ENCODE measurements at places on chromosomes 6 and 20. TPM values are rescaled to one million over a fixed set of nuclear protein-coding genes. Genes with fewer than 3 reads are reported as not detected.
A peak's percentile ranks its signal among the peaks of the same experiment; 100 is the strongest.

DNA sequence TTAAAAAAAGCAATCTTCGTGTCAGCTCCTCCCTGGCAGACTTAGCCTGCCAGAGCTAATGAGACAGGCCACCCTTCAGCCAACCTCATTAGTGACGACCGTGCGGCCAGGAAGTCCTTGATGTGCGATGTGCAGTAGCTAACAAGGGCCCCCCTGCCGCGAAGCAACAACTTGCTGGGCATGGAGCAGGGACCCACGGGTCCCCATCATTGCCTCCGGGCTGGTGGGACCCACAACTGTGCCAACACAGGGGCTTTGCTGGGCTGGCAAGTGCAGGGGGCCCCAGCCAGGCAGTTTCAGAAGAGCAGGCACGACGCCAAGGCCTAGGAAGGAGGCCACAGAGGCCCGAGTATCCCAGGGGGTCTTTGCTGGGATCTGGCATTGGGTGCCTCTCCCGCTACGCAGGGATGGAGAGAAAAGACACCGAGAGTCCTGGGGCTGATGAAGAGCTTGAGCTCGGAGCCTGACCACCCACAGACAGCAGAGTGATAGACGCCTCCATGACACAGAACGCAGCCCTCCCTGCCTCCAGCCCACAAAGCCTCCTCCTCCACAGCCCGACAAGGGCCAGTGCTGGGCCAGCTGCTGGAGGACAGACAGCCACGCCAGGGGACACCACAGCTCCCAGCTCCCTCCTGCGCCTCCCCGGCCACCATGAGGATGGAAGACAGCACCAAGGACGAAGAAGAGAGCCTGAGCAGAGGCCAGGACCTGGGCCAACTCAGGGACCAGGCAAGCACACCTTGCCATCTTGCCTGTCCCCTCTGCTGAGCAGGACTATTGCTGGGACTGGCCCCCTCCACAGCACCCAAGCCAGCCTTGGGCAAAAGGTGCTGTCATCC is 96.6 kb downstream of the YTHDF1 start:
- DNase-seq, result peak; percentile 34

DNA sequence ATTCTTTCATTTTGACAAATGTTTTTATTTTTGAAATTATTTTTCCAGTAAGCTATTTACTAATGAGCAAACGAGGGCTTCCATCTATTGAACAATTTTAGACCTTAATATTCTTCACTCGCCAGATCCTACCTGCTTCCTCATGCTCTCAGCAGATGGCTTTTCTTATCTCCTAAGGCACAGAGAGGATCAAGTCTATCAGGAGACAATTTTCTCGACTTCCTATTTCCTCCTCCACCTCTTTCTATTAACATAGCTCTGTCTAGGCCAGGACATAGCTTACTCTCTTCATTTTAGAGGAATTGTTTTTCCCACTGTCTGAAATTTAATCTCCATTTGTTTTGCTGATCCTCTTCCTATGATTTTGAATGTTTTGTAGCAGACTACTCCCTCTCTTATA is 87.0 kb upstream of the MAN1A1 start:
- no peak for DNase-seq

KHDC1L gene
- not detected for total RNA-seq

C6orf15 gene
- total RNA-seq, result not detected

- no peak for DNase-seq
These were observed 24.8 kb downstream of the VIP start for GRCh38 chr6:152775428-152775827.

- no peak for DNase-seq
These were observed 74.5 kb downstream of the PTPN1 start for GRCh38 chr20:50584687-50585086.

GRCh38 chr6:67717281-67717680 is 917.8 kb upstream of the ADGRB3 start:
- DNase-seq, result no peak

SLC2A10 gene
- total RNA-seq, result 11.5 TPM

- DNase-seq, result no peak
These were observed 65.9 kb upstream of the OGFRL1 start for GRCh38 chr6:71222671-71223070.

DNA sequence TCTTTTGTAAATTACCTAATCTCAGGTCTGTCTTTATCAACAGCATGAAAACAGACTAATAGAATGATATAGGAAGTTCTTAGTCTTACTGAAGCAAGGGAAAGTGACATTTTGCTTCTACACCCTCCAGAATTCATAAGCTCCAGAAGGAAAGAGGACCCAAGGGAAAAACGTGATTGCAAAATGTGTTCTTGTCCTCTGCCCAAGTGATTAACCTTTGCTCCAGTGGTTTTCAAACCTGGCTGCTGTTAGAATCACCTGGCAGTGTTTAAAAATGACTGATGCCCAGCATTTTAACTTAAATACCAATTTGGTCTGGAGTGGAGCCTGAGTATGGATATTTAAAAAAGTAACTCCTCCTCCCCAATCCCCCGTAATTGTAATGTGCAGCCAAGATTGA is 191.4 kb downstream of the SLC16A10 start:
- no peak for DNase-seq

- DNase-seq, result no peak
These were observed 182.8 kb downstream of the PTPRK start for GRCh38 chr6:128337619-128338018.

CALHM4 gene
- total RNA-seq, result not detected

IL17A gene
- not detected for total RNA-seq

GRCh38 chr20:40008177-40008576 is 680.9 kb downstream of the MAFB start:
- no peak for DNase-seq

TINAG gene
- total RNA-seq, result not detected

GRCh38 chr20:33667245-33667675 is 517 bp downstream of the ACTL10 start:
- DNase-seq, result peak; percentile 69

GRCh38 chr20:44646641-44647274 is 4.7 kb downstream of the ADA start:
- no peak for DNase-seq

GRCh38 chr20:64224351-64225170 is 31.0 kb upstream of the PCMTD2 start:
- DNase-seq, result no peak

- no peak for DNase-seq
These were observed 356.8 kb upstream of the AGPAT4 start for GRCh38 chr6:161630674-161631073.

DNA sequence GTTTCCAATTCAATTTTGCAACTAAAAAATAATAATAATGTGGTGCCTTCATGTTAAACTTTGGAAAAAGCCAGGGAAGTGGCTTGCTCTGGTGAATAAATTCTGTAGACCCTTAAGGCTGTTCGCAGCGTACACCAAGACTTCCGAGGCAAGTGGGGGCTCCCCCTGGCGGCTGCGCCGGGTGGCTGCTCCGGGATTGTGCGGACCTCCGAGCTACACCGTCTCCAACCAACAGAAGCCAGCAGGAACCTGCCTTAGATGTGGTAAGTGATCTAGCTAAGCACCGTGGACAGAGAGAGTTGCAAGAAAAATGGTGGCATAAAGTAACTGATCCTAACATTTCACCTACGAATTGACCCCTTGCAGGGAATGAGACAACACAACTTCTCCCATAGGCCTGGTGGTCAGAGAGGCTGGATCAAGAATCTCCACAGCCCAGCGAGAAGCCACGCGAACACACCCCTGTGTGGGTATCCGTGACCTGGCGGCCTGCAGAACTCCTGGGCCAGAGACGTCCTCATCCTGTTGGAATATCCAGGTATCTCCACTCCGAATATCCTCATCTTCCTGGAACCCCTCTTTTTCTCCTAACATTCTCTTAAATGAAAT is 69.6 kb downstream of the TBXT start:
- peak; percentile 68 for DNase-seq

NRM gene
- 10.0 TPM for total RNA-seq

SOX4 gene
- total RNA-seq, result 19.6 TPM

DNA sequence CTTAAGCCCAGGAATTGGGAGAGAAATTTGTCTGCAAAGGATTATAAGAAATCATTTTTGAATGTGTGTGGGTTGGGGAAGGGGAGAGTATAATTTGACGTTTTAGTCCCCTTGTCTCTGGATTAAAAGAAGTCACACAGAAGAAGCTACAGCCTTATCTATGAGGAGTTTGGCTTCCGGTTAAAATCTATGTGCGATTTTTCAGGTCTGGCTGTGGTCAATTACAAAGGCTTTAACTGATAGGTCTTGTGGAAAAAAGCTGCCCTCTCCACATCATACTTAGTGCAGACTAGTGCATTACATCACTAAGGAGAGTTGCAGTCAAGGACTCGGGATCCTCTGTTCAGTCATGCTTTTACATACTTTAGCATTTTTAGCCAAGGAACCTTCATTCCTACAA is 80.3 kb upstream of the HTR1B start:
- DNase-seq, result no peak

JPH2 gene
- 4.6 TPM for total RNA-seq

DNAH8 gene
- 0.03 TPM for total RNA-seq

DNA sequence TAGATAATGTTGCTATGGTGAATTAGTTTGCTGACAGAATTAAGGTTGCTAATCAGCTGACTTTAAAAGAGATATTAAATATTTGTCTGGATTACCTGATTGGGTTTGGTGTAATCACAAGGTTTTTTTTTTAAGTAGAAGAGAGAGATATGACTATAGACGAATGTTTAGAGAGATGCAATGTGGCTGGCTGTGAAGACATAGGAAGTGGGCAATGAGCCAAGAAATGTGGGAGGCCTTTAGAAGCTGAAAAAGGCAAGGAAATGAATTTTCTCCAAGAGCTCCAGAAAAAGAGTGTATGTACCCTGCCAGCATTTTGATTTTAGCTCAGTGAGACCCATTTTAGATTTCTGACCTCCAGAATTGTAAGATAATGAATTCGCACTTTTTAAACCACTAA is 598.3 kb downstream of the PKHD1 start:
- no peak for DNase-seq

PIGU gene
- 13.8 TPM for total RNA-seq

DNA sequence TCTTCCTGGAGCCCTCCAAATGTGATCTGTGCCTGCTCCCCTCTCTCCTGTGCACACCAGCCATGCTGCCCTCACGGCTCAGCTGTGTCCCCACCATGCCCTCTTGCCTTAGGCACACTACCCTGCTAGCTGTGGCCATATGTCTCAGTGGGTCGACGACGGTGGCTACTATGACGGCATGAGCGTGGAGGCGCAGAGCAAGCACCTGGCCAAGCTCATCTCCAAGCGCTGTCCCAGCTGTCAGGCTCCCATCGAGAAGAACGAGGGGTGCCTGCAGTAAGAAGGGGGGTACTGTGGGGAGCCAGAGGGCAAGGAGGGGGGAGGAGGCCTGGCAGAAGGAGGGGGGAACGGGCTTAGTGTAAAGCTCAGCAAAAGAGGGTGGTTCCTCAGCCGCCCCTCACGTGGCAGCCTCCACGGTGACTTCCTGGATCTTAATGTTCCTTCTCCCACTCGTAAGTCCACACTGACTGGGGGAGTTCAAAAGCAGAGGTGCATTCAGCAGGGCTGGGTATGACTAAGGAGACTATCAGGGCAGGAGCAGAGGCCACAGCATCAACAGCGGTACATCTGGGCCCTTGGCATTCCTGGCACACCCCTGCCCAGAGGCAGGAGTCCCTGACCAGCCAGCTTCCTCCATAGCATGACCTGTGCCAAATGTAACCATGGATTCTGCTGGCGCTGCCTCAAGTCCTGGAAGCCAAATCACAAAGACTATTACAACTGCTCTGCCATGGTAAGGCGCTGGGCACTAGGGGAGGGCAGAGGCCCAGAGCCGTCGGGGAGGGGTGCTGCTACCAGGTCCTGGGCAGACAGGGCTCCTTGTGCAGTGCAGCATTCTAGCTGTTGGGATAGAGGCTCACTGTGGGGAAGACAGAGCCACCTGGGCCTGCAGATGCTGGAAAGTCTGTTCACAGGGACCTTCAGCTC is 8.0 kb downstream of the DNPH1 start:
- no peak for DNase-seq

Measured in lower lobe of right lung (tissue), 2 donors.